Stimulated activated CD8-positive, alpha-beta memory T cell treated with anti-CD3 and anti-CD28 coated beads, Interleukin-7, amount 100 ng/mL, for 1 hour (primary cell): ENCODE measurements at places on chromosomes 2 and 18.

DNA sequence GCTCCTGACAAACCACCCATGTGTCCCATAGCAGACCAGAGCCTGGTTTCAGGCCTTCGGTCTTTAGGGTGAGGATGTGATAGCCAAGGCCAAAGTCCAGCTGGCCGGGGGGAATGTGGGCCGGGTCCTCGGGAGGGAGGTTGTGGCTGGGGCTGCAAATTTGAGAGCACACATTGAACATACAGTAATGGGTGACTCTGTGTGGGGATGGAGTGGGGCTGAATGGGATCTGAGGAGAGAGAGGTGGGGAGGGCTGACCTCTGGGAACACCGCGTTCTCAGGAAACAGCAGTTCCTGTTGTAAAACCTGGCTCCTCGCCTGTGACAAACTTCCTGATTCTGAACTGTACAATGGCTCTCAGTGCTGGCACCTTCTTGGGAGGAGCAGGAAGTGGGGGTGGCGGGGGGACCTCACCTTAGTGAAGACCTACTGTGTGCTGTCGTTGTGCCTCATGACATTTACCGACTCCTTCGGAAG is 48.8 kb downstream of the MCFD2 start:
- DNase-seq: no peak

GRCh38 chr2:5818961-5819600 is 126.9 kb downstream of the SOX11 start:
- DNase-seq: no peak

GRCh38 chr18:77560341-77560992 is 310.8 kb downstream of the GALR1 start:
- no peak for DNase-seq

- no peak for DNase-seq
These were observed 21.6 kb downstream of the ZSWIM2 start for GRCh38 chr2:186827411-186827810.

- no peak for DNase-seq
These were observed 55.3 kb upstream of the RMDN2 start for GRCh38 chr2:37869771-37870170.

DNA sequence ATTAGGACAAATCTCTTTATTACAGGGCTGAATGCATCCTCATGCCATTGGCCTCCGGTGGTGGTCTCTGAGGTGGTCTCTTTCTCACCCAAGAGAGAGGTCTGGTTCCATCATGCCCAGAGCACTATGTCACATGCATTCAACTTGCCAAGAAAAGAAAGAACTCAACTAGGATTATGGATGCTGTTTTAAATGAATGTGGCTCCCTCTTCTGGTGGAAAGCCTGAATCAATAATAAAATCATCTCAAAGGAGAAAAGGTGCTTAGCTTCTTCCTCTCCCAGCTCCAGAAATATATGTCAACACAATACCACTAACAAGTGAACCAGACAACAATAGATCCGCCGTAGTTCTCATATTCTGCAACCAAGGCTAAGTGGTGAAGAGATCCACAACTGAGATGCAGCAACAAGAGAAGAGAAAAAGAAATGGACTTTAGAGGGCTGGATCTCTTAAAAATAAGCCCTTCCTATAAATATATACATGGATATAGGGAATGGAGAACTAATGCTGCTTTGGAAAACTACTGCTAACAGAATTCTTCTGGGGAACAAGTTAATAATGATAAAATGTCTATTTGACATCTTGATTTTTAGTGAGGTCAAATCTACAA is 396.8 kb downstream of the NCKAP5 start:
- no peak for DNase-seq

DNA sequence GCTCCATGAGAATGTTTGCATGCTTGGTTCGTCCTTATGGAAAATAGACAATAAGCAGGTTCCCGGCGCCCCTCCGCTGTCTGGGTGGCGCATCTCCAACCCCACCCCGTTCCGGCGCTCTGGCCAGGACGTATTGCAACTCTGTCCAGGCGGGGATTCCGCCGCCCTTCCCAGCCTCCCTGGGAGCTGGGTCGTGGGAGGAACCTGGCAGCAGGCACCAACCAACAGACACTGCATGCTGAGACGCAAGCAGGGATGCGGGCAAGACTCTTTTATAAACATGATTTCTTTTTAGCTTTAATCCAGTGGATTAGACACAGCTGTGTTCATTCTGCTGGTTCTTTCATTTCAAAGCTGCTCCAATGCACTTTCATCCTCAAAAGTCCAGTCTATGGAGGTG is 240.2 kb downstream of the SH3BP4 start:
- DNase-seq: no peak

GRCh38 chr2:129914538-129915302 is 64.7 kb upstream of the RAB6C start:
- no peak for DNase-seq

- no peak for DNase-seq
These were observed 88.5 kb downstream of the CDH2 start for GRCh38 chr18:28088477-28088876.

- no peak for DNase-seq
These were observed 163.8 kb downstream of the FAM210A start for GRCh38 chr18:13562494-13563029.

GRCh38 chr18:78305789-78306188 is 673.8 kb upstream of the SALL3 start:
- DNase-seq: no peak

GRCh38 chr2:54966837-54967236 is 83.4 kb downstream of the RTN4 start:
- no peak for DNase-seq

DNA sequence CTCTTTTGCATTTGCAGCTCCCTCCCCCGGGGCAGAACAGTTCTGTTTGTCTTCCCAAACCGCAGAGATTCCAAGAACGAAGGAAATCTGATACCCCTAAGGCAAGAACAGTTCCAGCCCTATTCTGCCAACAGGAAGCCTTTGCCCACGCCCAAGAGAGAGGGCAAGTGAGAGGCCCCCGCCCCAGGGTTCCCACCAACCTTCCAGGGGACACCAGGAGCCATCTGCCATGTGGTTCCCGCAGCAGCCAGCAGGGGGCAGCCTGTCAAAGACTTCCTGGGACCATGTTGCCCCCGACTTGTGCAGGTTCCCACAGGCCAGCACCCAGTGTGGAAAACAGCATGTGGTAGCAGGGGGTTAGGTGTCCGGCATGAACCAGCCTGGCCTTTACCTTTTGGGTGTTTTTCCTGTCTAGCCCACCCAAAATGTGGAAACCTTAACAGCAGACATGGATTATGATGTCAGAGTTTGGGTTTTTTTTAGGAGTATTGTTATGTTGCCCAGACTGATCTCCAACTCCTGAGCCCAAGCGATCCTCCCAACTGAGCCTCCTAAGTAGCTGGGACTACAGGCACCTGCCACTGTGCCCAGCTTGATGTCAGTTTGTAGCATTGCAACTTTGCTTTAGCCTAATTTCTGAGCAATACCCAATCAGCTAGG is 21.7 kb upstream of the EFHD1 start:
- peak; percentile 35 for DNase-seq

- no peak for DNase-seq
These were observed 384.6 kb downstream of the STK39 start for GRCh38 chr2:167862782-167863181.

- peak; percentile 46 for DNase-seq
These were observed 71.5 kb downstream of the CDC42EP3 start for GRCh38 chr2:37599688-37600525.

DNA sequence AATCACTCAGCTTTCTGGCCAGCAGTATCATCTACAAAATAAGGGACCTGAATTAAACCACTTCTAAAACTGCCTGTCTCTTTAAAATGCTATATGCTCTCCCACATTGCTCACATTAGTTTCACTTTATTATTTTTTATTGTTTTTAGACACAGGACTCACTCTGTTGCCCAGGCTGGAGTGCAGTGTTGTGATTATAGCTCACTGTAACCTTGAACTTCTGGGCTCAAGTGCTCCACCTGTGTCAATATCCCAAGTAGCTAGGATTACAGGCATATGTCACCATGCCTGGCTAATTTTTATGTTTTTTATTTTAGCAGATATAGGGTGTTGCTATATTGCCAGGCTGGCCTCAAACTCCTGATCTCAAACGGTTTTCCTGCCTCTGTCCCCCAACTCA is 591.3 kb upstream of the ZNF804A start:
- DNase-seq: no peak

DNA sequence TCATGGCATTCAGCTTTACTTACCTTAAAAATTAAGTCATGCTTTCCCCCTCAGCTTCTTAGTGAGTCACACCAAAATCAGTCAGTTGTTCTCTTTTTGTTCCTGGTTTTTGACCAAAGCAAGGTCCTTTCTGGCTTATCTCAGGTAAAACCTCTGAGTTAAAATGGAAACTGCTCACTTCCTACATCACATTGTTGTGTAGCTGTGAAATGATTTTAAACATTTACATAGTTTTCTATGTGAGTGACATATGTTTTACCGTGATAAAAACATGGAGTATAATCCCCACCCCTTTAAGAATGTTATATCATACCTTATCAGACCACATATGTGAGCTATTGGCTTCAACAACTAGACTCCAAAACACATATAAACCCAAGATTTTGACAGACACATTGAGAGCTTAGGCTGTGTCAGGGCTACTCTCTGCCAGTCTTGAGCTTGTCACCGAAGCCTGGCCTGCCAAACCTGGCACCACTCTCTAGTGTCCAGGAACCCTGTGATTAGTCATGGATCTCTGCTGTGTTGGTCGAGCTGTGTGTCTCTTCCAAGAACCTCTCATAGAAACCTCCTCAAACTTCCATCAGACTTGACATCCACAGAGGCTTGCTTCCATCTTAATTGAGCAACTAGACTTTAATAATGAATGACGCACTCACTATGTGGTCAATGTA is 294.5 kb upstream of the FBXO11 start:
- DNase-seq: no peak

DNA sequence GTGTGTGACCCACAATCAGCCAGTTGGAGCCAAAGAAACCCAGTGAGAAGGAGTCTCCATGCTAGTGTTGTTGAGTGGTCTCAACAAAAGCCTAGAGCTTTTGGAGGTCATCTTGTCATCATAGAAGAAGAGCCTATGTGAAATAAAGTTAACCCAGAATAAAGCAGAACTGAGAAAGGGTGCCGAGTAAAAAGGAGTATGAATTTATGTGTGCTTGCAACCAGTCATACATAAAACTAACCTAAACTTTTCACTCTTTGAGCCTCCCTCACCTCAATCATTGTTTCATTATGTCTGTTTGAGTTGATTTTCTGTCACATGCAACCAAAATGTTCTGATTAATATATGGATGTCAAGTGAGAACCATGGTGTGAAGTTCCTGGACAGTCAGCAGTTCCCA is 599.3 kb upstream of the ZEB2 start:
- DNase-seq: no peak

GRCh38 chr18:14914771-14915170 is 166.8 kb downstream of the ANKRD30B start:
- no peak for DNase-seq

DNA sequence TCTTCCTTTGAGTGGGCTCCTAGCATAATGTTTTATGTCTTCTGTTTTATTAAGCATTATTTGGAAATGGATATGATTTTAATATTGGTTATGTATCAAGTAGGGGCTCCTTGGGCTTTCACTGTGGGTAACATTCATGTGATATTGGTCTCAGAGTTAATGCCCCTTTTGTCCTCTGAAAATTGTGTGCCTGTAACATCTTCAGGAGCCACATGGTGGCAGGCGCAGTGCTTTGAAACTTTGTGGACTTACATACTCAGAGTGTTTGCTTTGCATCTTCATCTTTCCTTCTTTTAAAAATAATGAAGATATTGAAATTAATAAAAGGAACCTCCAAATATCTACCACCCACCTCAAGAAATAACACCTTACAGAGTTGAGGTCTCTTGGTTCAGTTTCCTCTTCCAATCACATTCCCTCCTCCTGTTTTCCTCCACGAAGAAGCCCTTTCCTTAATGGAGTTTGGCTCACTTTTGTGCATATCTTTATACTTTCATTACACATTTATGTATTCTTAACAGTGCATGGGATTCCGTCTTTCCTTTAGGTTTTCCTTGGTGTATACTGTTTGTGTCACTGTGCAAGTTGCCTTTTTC is 73.5 kb downstream of the LIMS1 start:
- DNase-seq: no peak

DNA sequence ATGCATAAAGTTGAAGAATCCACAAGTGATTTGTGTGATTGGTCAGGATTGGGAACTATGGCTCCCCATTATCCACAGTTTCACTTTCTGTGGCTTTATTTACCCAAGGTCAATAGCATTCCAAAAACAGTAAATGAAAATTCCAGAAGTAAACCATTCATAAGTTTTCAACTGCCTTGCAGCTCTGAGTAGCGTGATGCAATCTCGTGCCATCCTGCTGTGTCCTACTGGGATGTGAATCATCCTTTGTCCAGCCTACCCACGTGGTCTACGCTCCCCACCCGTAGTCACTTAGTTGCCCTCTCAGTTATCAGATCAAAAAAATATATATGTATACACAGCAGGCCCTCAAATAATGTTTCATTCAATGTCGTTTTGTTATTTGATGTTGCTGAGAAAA is 89.0 kb upstream of the DLGAP1 start:
- no peak for DNase-seq

DNA sequence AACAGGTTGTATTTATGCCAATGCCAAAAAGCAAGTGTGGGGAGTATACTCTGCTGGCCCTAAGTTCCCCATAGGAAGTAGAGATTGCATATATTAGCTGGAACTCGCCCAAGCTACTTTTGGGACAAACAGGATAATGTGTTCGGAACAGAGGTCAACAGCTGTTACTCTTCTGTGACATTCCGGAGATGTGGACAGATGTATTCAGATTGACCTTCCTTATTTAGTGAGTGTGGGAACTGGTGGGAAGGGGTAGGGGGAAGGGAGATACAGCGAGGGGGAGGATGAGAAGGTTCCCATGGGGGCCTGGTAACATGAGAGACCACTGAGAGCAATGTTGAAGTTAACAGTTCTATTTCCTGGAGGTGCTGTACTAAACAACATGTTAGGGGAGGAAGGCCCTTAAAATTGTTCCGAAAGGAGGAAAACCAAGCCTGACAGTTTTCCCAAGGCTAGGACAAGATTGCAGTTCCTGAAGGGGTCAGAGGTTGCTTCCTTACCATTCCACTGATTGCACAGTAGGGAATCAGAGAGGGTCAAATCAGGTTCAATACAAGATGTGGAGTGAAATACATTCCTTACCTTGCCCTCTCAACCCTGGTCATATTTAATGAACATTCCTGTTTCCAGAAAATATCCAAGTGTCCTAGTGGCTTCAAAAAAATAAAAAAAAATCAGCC is 14.3 kb upstream of the CD28 start:
- no peak for DNase-seq

DNA sequence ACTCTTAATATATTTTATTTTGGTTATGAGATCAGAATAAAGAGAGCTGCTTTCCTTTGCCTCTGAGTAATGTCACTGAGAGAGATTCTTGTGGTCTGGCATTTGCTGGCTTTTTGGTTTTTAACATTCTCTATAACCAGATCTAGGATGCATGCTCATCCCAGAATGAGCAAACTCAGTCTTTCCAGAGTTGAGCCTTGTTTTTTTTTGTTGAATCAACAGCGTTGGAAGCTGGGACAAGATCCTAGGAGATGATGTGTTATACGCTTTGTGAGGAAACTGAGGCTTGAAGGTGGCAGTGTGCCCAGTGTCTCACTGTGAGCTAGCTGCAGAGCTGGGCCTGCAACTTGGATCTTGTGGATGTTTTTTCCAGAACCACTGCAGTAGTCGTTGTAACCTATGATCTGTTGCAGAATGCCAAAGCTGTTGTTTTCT is 19.5 kb downstream of the MYO1B start:
- DNase-seq: no peak

- no peak for DNase-seq
These were observed 216.7 kb downstream of the TXNL1 start for GRCh38 chr18:56421647-56422046.
